GM18507 (cell line): ENCODE measurements at places on chromosomes 3 and 15.

DNA sequence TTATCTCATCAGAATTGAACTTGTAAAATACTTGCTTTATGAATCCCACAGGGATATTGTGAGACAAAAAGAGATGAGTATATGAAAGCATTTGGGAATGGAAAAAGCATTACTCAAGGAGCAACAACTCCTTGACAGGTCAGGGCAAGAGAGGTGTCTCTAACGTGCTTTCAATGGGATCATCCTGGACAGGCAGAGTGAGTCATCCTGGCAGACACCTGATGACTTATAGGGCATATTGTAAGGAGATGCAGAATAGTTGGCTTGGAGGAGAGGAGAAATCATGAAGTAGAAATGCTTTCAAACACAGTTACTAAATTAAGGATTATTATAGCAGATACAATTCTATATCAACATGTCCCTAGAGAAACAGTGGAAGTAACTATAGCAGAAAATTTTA lies 71.9 kb upstream of the THSD4 start:
- DNase-seq = no peak

- DNase-seq = no peak
These were observed 243.9 kb downstream of the ZBTB20 start for GRCh38 chr3:114903213-114903612.

- no peak for DNase-seq
These were observed 43.9 kb downstream of the GOLIM4 start for GRCh38 chr3:168051531-168052471.

- DNase-seq = no peak
These were observed 284.1 kb upstream of the LRRFIP2 start for GRCh38 chr3:37458162-37459120.

- no peak for DNase-seq
These were observed 49.0 kb downstream of the LARS2 start for GRCh38 chr3:45437383-45437782.

- no peak for DNase-seq
These were observed 2.4 kb downstream of the PLCH1 start for GRCh38 chr3:155742349-155742965.

GRCh38 chr3:63961891-63962290 lies 49.7 kb upstream of the SCAANT1 start:
- no peak for DNase-seq

- DNase-seq = no peak
These were observed 59.5 kb downstream of the ZNF609 start for GRCh38 chr15:64519897-64520296.

DNA sequence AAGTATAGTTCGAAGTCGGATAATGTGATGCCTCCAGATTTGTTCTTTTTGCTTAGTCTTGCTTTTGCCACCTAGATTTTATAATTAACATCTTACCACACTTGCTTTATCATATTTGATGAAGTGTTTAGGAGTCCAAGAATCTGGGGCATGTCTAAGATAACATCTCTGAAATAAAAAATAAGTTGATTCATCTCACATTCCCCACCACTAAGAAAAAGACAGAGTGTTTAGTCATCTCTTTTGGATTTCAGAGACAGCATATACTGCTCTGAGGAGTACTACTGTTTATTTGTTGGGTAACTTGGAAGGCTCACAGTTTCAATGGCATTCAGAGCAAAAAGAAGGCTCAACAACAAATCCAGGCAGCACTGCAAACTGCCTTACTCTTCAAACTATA lies 324.2 kb upstream of the ATP11B start:
- no peak for DNase-seq

GRCh38 chr3:21989341-21990042 lies 238.5 kb upstream of the ZNF385D start:
- DNase-seq = no peak

DNA sequence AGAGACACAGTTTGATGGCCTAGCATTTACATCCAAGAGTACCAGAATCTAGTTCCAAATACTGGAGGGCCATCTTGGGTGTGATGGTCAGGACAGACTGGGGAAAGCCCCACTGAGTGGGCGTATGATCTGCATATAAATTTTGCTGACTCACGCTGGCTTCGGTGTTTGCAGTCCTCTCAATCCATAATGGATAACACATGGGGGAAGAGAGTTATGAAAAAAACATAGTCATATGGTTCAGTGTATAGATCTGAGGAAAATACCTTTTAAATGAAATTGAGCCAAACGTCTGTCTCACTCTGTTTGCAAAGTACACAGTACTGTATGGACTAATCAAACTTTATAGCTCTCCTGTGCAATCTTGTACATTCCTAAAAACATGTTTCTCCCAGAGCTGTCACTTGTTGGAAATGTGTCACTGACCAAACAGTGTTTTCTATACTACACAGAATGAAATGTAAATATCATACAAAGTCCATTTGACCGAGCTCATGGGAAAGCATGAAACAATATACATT lies 125.3 kb upstream of the THBS1 start:
- DNase-seq = no peak
